Vagina (tissue), 2 donors: ENCODE measurements at places on chromosomes 3 and 15. TPM values are rescaled to one million over a fixed set of nuclear protein-coding genes. Genes with fewer than 3 reads are reported as not detected.

- DNase-seq = no peak
Measured at GRCh38 chr3:182716114-182716688, 77.1 kb upstream of the ATP11B start.

The CCDC33 gene
- total RNA-seq = not detected

DNA sequence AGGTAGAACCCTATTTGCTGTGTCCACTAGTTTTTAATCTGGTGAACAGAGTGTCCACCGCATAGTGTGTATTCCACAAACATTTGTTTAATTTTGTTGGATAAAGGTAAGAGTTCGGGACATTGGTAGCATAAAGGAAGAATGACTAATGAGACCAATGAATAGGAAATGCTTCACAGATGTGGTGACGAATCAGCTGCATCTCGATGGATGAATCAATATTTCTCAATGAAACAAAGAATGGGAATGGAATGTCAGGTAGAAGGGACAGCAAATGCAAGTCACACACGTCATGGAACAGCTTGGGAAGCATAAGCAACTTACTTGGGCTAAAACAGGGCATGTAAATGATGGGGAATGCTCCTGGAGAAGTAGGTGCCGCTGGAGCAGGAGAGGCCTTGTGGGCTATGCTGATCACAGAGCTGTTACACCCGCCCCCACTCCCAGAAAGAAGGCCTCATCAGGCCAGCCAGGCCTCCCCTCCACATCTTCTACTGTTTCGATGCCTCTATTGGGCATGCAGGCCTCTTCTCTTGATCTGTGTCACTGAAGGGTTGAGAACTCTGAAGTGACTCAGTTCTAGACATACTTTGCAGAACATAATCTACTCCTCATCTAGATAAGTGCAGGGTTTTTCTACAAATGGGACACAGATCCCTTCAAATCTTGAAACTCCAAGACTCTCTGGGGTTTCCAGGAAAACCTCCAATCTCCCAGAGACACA, 120.0 kb upstream of the GADL1 start:
- no peak for DNase-seq

DNA sequence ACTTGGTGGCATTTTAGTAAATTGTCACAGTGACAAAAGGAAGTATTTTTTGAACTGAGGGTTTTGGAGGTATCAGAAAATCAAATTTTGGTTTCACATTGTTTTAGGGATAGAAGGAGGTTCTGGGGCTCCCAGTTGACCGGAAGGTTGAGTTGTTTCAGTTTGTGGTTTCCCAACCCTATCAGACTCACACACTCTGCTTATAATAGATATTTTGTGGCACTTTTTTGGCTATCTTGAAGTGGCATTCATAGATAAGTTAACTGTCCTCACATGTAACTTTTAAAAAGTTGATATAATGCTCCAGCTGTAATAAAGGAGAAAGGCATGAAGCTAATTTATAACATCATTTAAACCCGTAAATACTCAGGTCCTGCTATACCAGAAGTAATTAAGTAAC, 12.8 kb downstream of the ARMC8 start:
- no peak for DNase-seq

The ASB14 gene
- total RNA-seq = not detected

GRCh38 chr3:129224984-129225393, 24.4 kb upstream of the COPG1 start:
- no peak for DNase-seq
